Metanephros (tissue), 2 donors: ENCODE measurements at places on chromosomes 13 and 19. TPM values are rescaled to one million over a fixed set of nuclear protein-coding genes. Genes with fewer than 3 reads are reported as not detected.

C19orf18 gene
- total RNA-seq: 0.53 TPM

WASF3 gene
- total RNA-seq: 22.5 TPM

ZNF525 gene
- total RNA-seq: 14.8 TPM

RNF17 gene
- total RNA-seq: not detected

PSG1 gene
- total RNA-seq: not detected

ZNF724 gene
- 10.0 TPM for total RNA-seq

ZNF439 gene
- total RNA-seq: 15.8 TPM

PRSS57 gene
- total RNA-seq: 3.1 TPM

KHSRP gene
- 186 TPM for total RNA-seq

KRTDAP gene
- not detected for total RNA-seq

LRG1 gene
- total RNA-seq: 2.3 TPM

SCAF1 gene
- total RNA-seq: 30.1 TPM

KLK14 gene
- 0.18 TPM for total RNA-seq

SIGLEC12 gene
- 0.12 TPM for total RNA-seq

RHPN2 gene
- 22.0 TPM for total RNA-seq

PTH2 gene
- total RNA-seq: not detected

ZNF442 gene
- 8.1 TPM for total RNA-seq

ADGRE3 gene
- 1.3 TPM for total RNA-seq

FCGBP gene
- 16.8 TPM for total RNA-seq

PSPN gene
- 2.5 TPM for total RNA-seq

RNF113B gene
- total RNA-seq: not detected

ATP4B gene
- total RNA-seq: 0.41 TPM

SLC25A41 gene
- 0.53 TPM for total RNA-seq

ZNF563 gene
- total RNA-seq: 5.3 TPM

UNC13A gene
- 0.41 TPM for total RNA-seq

NCR1 gene
- total RNA-seq: 0.70 TPM

MCEMP1 gene
- total RNA-seq: 0.64 TPM

CASP14 gene
- total RNA-seq: 0.12 TPM

ZNF154 gene
- 24.1 TPM for total RNA-seq

SLC35E1 gene
- total RNA-seq: 32.5 TPM

CEACAM20 gene
- total RNA-seq: not detected

PRKCG gene
- 1.4 TPM for total RNA-seq

CPB2 gene
- total RNA-seq: not detected

ONECUT3 gene
- total RNA-seq: not detected

ZNF260 gene
- total RNA-seq: 90.9 TPM

GNG7 gene
- total RNA-seq: 6.3 TPM

CEBPA gene
- 12.0 TPM for total RNA-seq

SIGLEC5 gene
- total RNA-seq: 0.88 TPM

AP1M2 gene
- 39.8 TPM for total RNA-seq

CNN1 gene
- 8.5 TPM for total RNA-seq

KLK13 gene
- 0.35 TPM for total RNA-seq

RASIP1 gene
- 23.2 TPM for total RNA-seq

C19orf73 gene
- not detected for total RNA-seq

SYT3 gene
- 0.76 TPM for total RNA-seq

MIER2 gene
- total RNA-seq: 19.2 TPM

INSR gene
- total RNA-seq: 85.7 TPM

COG3 gene
- 59.3 TPM for total RNA-seq

PCP2 gene
- not detected for total RNA-seq

SLC10A2 gene
- total RNA-seq: 0.12 TPM

EBI3 gene
- 0.82 TPM for total RNA-seq

OR7D2 gene
- total RNA-seq: 0.12 TPM

ZNF497 gene
- 7.1 TPM for total RNA-seq

WDR87 gene
- not detected for total RNA-seq
